ENCODE measurements at places on chromosomes 13 and 19.

- no peak for DNase-seq
Measured at GRCh38 chr19:51107406-51108065, 673 bp downstream of the CTU1 start.

DNA sequence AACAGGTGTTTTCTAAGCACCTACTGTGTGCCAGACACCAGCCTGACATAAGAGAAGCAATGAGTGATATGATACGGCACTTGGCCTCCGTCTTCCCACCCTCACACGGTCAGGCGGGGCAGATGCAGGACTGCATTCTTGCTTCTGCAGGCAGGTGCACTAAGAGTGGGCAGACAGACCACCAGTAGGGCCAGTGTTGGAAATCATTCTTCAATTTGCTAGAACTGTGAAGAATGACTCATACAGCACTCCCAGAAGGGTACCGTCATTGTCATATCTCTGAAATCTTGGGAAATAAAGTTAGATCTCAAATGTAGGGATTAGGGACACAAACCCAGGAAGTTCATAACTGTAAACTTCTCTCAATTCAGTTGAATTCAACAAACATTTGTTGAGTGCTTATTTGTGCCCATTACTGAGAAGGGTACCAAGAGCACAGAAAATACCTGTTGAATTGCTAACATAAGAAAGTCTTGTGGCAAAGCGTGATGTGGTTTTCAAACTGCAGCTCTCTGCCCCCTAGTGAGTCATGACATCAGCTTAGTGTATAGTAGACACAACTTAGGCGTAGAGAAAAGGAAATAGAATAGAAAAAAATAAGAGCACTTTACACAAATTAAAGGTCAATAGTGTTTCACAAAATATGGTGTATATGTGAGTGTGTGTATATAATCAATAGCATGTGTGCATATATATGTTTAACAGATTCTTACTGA, 76.1 kb downstream of the TEX26 start:
- no peak for DNase-seq

DNA sequence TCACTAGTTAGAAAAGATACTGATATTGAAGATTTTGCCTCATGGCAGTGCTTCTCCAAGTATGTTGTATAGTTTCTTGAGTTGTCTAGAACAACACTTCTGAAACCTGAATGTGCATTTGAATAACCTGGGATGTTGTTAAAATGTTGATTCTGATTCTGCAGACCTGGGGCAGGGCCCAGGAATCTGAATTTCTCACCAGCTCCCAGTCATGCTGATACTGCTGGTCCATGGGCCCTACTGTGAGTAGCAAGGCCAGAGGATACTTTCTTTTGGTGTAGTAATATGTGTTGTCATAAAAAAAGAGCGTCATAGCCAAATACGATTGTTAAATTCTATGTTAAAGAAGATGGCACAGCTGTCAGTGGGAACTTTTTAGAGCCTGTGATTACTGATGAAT, 41.6 kb upstream of the C1QTNF9 start:
- no peak for DNase-seq

- no peak for DNase-seq
Measured at GRCh38 chr19:3148503-3148902, 12.7 kb downstream of the GNA15 start.

DNA sequence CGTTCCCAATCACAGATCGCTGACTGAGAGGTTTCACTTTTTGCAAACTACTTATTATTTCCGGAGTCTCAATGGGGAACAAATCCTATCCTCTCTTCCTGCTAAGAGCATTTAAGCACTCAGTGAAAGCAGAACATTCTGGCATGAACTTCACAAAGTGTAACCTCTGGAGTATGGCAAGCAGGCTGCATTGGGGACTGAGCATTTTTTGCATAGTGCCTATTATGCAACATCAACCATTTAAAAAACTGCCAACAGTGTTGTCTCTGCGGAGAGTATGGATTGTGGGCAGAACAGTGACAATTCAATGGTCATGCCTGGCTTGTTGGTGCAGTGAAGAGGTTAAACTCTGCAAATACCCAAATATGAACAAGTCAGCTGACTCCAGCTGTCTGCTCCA, 484.6 kb downstream of the OLFM4 start:
- DNase-seq, result no peak

- no peak for DNase-seq
Measured at GRCh38 chr19:38228491-38229439, 4.7 kb upstream of the DPF1 start.

DNA sequence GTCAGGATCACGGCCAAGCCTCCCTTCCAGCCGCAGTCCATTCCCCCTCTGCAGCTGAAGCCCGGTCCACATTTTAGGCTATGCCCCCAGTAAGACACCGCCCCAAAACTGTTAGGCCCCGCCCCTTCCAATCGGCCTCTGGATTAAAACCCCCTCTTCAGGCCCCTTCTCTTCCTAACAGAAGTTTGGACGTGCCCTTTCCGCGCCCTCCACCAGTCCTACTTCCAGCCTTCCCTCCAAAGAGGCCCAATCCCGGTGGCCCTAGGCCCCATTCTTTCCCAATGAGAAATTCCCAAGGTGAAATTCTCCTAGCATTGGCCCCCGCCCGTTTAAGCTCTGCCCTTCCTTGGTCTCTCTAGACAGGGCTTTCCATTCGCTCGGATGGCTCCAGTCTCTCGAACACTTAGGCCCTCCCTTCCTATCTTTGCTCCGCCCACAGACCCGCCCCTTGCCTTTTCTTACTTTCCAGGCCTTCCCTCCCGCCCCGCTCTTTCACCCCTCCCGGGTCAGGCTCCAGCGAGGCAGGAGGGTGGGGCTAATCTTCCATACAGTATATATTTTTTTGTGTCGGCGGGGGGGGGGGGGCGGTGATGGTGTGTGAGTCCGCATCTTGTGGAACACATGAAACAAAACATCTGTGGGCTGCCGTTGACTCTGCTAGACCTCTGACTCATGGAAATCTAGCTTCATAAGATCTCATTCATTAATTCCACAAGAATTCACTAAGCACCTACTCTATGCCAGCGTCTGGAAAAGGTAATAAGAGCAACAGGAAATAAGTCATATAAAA, 13.6 kb downstream of the LTBP4 start:
- DNase-seq, result peak; percentile 96

DNA sequence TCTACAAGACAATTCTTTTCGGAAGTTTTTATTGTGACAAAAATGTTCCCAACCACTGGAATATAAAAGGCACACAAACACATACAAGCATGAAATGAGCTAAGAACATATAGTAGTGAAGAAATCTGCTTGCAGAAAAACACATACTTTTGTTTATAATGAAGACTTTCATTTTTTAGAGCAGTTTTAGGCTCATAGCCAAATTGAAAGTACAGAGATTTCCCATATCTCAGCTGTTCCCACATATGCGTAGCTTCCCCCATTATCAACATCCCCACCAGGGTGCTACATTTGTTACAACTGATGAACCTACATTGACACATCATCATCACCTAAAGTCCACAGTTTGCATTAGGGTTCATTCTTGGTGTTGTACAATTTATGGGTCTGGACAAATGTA, 249.4 kb downstream of the KCTD12 start:
- no peak for DNase-seq

GRCh38 chr13:93284064-93284463, 57.5 kb downstream of the GPC6 start:
- DNase-seq, result no peak

DNA sequence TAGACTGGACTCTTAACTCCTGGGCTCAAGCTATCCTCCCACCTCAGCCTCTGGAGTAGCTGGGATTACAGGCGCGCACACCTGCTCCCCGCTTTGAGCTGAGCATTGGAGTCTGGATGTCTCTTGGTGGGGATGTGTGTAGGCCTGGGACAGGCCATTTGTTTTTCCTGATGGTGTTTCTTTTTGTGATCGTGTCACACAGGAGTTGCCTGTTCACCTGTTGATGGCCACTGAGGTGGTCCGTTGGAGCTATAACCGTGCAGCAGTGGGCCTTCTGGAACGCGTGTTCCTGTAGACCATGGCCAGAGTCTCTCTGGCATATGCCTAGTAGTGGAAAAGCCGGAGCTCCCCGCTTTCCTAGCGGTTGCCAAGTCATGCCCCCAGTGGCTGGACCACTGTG, 3.5 kb downstream of the PAK4 start:
- no peak for DNase-seq

DNA sequence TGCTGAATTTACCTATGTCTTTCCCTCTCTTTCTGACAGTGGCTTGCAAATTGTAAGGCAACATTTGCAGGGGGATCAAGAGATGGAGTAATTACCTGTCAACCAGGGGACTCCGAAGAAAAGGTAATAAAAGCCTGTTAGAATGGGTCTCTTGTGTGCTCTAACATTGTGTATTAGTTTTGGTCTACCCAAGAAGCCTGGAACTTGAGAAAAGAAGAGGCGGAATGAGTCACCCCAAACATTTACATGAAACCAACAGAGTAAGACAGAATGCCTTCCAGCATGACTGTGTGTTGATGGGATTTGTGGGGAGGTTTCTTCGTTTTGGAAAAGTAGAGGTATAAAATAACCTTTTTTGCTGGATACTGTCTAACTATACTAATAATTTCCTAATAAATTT, 36.7 kb downstream of the ZAR1L start:
- DNase-seq, result no peak

GRCh38 chr19:56400485-56400884, 3.6 kb upstream of the ZNF583 start:
- no peak for DNase-seq

GRCh38 chr13:90362707-90363106, 984.8 kb upstream of the MIR17HG start:
- no peak for DNase-seq

GRCh38 chr19:7140137-7140536, 70.6 kb downstream of the ZNF557 start:
- DNase-seq, result no peak

DNA sequence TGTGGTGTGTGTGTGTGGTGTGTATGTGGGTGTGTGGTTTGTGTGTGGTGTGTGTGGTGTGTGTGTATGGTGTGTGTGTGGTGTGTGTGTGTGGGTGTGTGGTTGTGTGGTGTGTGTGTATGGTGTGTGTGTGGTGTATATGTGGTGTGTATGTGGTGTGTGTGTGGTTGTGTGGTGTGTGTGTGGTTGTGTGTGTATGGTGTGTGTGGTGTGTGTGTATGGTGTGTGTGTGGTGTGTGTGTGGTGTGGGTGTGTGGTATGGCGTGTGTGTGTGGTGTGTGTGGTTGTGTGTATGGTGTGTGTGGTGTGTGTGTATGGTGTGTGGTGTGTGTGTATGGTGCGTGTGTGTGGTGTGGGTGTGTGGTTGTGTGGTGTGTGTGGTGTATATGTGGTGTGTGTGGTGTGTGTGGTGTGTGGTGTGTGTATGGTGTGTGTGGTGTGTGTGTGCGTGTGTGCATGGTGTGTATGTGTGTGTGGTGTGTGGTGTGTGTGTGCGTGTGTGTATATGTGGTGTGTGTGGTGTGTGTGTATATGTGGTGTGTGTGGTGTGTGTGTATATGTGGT, 8.7 kb downstream of the SHISA7 start:
- no peak for DNase-seq

DNA sequence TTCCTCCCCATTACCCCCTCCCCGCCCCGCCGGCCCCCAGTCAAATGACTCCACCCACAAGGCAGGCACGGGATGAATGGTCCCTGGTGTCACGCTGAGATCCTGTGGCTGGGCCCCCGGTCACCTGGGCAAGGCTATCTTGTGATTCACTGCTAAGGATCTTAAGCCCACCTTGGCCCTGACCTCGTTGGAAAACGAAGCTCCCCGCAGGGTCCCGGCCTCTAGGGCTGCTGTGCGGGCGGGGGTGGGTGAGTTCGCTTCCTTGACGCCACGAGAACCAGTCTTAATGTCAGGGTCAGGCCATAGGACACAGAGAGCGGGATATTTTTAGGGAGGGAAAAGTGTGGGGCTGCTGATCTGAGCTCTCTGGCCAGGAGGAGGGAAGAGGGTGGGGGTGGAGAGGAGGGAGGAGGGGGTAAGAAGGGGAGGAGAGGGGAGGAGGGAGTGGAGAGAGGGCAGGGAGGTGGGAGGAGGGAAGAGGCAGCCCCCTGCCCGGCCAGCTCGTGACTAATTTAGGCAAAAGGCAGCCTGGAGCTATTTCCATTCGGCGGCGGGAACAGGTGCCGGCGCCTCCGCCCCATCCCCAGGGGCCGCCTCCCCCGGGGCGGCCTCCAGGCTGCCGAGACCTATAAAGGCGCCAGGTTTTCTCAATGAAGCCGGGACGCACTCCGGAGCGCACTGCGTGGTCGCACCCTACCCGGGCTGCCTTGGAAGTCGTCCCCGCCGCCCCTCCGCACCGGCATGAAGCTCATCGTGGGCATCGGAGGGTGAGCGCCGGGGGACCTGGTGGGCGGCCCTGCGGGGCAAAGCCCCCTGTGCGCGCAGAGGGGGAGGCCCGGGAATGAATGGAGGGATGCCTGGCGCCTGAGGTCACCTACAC, at the start of gene NMRK2:
TSS of gene NMRK2 (plus strand) at position 139 of the 880 bp plus-strand sequence. CDS start at position 742, 603 bp downstream.
- DNase-seq, result no peak

DNA sequence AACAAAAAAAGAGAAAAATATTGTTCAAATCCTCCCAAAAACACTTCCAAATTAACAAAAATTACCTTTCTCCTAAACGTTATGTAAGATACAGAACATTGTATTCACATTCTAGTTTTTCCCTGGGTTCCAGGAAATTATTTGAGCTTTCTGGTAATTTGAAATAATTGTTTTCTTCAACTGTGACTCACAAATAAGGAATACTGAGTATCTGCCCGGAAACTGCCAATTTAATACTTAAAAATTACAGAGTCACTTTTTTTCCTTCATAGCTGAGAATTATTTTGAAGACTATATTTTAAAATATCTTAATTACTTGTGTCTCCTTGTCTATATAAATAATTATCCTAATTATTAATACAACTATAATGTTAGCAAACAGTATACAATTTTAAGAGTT, 709.0 kb upstream of the ARGLU1 start:
- DNase-seq, result no peak

- DNase-seq, result no peak
Measured at GRCh38 chr19:7670150-7670783, 1.4 kb downstream of the RETN start.

- DNase-seq, result no peak
Measured at GRCh38 chr19:58395979-58396627, 647 bp downstream of the RNF225 start.

GRCh38 chr13:97849305-97849704, 104.2 kb upstream of the IPO5 start:
- DNase-seq, result no peak

DNA sequence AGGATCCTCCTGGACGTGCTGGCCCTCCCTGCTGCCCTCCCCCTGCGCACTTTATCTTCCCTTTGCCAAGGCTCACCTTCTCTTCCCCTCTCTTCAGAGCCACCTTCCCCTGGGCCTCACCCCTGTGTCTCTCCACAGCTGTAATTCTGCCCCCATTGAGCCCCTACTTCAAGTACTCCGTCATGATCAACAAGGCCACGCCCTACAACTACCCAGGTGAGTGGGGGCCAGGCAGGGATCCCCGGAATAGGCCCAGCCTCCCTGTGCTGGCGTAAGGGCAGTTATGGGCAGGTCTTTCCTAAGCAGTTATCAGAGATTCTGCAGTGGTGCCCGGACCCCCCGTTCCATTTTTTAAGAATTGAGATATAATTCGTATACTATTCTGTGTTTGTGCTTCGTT, 3.1 kb downstream of the NDUFA3 start:
- DNase-seq, result no peak

- DNase-seq, result no peak
Measured at GRCh38 chr13:42495255-42495654, 78.7 kb upstream of the TNFSF11 start.

- DNase-seq, result no peak
Measured at GRCh38 chr19:54902061-54902460, 3.9 kb upstream of the NCR1 start.

Data from stimulated activated CD4-positive, alpha-beta T cell treated with anti-CD3 and anti-CD28 coated beads, TNF-alpha, amount 100 ng/mL, for 48 hours (primary cell).